ENCODE measurements at places on chromosomes 2 and 18.

DNA sequence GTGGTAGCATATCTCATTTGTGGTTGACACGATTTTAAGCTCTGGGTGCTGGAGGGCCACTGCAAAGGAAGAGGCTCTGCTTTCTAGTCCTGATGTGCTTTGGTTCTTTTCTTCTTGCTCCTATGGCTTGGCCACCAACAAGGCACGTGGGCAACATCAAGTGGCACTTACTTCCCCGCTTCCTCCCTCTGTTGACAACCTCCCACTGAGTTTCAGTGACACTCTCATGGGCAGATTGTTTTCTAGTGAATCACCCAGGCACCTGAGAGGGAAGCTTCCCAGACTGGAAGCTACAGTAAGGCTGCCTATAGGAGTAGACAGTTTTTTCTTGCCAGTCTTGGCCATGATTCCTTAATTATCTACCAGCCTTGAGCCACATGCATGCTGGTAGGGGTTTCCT lies 89.0 kb downstream of the NBAS start:
- DNase-seq = no peak

- DNase-seq = no peak
Observed at GRCh38 chr2:232464544-232464885, 8.6 kb downstream of the ALPI start.

- DNase-seq = no peak
Observed at GRCh38 chr2:33153008-33153407, 206.3 kb downstream of the LTBP1 start.

GRCh38 chr18:52510139-52510538 lies 170.1 kb downstream of the DCC start:
- DNase-seq = no peak

Data from muscle of leg (tissue), 16 donors.